Neural progenitor cell (in vitro differentiated cells): ENCODE measurements at places on chromosomes 3 and 15.

DNA sequence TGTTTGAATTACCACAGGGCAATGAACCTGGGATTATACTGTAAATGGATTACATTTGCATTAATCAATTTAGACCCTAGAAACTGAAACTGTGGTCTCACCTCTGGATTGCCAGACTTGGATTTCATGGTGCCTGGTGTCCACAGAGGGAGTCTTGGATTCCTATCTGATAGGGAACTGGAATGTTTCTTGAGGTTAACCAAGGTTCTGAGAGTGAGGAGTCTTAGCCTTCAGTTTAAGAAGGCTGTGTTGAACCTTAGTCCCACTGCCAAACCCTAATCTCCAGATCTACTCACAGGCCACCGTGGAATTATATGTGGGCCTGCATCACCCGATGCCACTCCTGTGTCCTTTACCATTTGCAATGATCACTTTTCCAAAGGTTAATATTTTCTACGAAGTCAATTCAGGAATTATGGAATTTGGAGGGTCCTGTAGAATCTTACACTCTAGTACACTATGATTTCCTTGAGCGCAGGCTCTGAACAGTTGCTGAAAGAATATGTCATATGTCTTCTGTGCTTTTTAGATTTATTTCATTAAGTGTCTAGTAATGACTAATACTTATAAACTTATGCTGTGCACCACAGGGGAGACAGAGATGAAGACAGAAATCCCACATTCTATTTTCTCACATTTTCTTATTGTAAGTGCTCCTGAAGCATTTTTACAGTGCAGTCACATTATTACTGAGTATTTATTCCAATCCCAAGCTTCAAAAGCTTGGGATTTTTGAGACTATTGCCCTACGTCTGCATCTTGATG lies 87.9 kb downstream of the EFL1 start:
- no peak for DNase-seq

GRCh38 chr3:197082871-197083270 lies 53.3 kb upstream of the MELTF start:
- DNase-seq, result no peak

DNA sequence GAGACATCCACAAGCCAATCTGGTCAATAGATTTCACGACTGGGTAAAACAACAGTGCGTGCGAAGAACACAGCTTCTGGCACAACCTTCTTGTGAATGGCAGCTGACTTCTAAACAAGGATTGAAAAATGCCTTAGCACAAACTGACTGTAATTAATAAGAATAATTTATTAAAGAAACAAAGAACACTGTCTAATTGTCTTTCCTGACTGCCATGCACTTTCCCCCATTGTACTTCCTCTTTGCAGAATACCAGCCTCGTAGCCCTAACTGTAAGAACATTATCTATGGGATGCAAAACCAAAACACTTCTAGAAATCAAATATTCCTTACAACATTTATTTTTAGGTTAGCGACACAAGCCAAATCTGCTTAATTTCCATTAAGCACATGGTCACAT lies 6.5 kb downstream of the FOXP1 start:
- DNase-seq, result no peak

- DNase-seq, result no peak
These were observed 125.1 kb downstream of the ABI3BP start for GRCh38 chr3:100868096-100868495.

- DNase-seq, result no peak
These were observed 47.1 kb downstream of the PDIA5 start for GRCh38 chr3:123113889-123114450.

DNA sequence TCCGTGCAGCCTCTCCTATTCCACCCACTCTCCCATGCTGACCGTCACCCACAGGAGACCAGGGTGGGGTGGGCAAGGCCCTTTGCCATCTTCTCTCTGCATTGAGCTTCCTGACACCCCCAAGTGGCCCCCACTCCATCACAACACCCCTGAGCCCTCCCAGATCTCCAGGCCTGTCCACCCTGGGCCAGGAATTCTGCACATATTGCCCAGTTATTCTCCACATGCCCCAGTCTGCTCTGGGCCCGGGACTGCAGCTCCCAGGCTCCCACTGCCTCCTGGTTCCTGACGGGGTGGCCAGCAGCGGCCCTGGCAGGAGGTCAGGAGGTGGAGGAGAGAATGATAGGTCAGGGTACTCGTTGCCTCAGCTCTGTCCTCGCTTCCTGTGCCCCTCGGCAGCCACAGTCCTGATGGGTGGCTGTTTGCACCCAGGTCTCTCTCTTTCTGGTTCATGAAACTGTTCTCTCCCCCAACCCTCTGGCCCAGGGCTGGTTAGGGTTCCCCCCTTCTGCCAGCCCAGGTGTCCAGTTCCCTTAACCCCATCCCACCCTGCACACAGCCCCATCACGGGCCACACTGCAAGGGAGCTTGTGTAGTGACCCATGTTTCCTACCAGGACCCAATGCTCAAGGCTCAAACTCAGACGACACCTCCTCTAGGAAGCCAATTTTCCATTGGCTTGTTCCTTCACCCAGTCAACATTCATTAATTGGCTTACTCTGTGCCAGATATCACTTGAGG lies 47.3 kb downstream of the IQSEC1 start:
- no peak for DNase-seq

DNA sequence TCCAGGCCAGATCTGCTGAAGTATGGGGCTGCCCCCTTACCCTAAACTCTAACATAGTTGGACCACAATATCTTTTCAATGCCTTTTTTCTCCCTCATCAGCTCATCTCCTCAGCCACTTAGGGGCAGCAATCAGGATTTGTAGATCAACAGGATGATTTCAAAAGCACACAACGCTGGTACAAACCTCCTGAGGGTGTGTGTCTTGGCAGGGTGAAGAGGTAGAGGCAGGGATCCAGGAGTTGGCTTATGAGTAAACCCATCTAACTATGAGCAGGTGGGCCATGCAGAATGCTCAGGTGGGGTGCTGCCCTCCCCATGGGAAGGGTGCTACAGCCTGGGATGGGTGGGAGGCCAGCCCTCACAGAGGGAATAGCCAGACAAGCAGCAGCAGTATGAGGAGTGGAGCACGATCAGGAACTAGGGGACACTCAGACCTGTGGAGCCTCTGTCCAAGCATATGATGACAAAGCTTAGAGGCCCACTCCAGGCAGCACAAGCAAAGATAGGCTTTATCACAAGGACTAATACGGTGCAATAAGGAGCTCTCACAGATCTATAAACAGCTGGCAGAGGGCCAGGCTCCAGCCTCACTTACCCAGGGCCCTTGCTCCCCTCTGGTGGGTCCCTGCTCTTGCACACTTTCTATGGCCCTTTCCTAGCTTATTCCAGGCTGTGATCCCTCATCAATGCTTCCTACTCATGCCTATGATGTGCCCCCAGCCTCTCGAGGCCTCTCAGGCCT lies 32.2 kb downstream of the IL20RB start:
- DNase-seq, result no peak

GRCh38 chr15:37891766-37892368 lies 42.6 kb upstream of the TMCO5A start:
- peak; percentile 75 for DNase-seq

- no peak for DNase-seq
These were observed 1.5 kb upstream of the ITIH1 start for GRCh38 chr3:52775877-52776276.

DNA sequence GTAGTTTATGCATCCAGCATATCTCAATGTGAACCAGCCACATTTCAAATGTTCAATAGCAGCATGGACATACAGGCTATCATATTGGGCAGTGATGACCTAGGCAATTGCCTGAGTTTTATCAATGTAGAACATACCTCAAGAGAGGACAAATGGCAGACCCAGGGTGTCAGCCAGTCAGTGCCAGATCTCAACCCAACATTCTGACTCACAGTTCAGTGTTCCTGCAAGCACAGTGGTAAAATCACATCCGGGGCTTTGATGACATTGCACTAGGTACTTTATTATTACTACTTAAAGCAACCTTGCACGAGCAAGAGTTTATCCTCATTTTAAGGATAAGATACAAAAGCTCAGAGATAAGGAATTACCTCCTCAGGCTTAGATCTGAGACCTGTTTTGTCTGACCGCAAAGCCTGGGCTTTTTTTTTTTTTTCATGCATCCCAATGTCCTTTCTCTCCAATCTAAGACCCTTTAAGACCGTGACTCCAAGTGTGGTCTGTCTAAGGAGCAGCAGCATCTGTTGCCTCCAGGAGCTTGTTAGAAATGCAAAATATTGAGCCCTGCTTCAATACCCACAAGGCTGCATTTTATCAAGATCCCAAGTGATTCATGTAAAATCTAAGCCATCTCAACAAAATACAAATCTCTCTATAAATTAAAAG lies 60.1 kb downstream of the SLC12A1 start:
- peak; percentile 11 for DNase-seq

DNA sequence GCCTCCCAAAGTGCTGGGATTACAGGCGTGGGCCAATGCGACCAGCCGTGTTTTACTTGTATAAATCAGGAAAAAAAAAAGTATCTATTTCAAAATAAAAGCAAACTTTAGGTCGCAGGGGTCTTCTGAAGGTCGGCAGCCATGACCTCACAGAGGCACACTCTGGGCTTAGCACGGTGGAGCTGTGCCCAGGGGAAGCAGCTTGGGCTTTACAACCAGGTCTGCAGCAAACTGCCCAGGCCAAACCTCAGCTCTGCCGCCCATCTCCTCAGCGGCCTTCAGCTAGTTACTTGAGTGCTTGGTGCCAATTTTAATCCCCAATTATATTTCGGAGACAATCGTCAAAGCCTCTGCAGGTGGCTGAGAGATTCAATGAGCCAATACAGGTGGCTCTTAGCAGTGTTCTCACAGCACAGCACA lies 30.1 kb downstream of the ZDHHC19 start:
- no peak for DNase-seq

DNA sequence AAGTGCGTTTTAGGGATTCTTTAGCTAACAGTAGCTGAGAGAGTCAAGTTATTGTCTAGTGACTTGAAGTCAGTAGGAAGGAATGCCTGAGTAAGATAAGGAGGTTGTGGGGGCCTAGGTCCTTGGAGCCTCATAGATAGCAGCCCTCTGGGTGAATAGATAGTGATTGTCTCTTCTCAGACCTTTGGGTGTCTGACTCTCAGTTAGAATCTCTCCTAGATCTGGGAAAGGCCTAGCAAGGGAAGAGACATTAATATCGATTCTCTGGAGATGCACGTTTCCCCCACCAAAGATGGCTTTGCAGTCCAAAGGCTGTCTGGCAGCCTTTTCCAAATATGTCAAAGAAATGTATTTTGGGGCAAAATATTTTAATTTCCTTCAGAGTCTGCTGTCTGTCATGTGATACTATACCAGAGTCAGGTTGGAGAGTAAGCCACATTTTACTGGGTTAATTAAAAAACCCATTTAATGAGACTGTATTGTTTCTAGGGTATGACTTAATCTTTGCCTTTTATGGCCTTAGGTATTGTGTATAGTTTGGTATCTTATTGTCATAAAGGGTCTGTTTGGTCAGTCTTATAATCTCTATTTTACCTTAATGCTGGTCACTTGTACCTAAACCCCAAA lies 92.2 kb downstream of the ST6GAL1 start:
- no peak for DNase-seq

DNA sequence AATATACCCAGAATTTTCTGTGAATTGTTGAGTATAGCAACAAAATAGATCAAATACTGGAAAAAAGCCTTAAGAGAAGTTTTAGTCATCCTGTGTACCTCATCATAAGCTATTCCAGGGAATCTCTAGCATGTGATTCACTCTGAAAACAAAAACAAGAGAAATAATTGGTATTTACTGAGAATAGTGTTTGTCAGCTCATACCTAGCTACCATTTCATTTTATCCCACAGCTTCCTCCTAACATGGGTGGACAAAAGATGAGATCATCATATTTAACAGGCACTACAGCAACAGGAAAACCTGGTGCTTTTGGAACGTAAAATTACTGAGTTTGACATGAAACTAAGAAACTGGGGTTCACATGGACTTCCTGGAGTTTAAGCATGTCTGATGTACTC lies 753.5 kb upstream of the NECTIN3 start:
- no peak for DNase-seq

GRCh38 chr3:101829437-101829830 lies 19.9 kb upstream of the NFKBIZ start:
- no peak for DNase-seq

DNA sequence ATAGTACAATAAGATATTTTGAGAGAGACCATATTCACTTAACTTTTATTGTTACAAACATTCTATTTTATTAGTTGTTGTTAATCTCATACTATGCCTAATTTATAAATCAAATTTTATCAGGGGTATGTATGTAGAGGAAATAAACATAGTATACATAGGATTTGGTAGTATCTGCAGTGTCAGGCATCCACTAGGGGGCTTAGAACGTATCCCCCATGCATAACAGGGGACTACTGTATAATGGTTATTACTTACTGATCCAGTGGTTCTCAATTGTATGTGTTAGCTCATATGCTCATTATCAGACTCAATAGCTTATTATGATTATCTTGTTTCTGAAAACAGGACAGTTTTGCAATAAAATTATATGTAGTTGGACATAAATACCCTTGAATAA lies 27.6 kb downstream of the CMC1 start:
- no peak for DNase-seq

GRCh38 chr15:42053914-42054313 lies 33.1 kb upstream of the PLA2G4E start:
- no peak for DNase-seq

DNA sequence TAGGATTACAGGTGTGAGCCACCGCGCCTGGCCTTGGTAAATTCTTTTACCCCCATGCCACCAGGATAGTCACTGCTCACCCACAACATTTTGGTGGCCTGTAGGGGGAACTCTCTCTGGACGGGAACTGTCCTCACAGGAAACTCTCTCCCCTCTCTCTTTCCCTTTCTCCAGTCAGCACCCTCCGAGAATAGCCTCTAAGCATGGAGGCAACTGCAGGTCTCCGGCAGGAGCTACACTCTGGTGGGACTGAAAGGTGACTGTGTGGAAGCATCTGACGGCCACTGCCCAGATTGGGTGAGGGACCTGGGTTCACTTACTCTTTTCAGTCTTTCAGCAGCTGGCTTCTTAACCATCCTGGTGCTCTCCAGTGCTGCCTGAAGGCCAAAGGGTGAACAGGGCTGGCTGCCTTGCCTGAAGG lies 21.3 kb downstream of the TRANK1 start:
- no peak for DNase-seq

DNA sequence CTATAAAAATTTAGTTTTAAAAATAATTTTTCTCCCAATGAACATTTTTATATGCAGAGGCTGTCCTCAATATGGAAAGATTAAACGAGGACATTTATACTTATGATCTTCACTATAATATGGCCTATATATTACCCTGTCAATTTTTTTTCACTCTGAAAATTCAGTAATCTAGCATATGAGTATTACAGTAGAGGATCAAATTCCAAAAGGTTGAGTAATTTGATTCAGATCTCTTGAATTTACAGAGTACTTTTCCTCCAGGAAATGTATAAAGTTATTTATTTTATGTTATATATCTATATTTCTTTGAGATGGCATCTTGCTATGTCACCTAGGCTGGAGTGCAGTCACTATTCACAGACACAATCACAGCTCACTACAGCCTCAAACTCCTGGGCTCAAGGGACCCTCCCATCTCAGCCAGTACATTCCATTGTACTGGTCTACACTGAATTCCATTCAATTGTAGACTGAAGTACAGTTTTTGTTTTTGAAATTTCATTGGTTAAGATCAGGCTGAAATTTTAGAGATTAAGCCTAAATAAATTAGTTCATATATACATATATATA lies 16.3 kb upstream of the TRPM7 start:
- peak; percentile 3 for DNase-seq
